GDM1 (cell line): ENCODE measurements at places on chromosomes 5 and 9.

- no peak for DNase-seq
These were observed 142.5 kb upstream of the LRRTM2 start for GRCh38 chr5:139017624-139018023.

- no peak for DNase-seq
These were observed 188.9 kb downstream of the TENT4A start for GRCh38 chr5:6902094-6902493.

DNA sequence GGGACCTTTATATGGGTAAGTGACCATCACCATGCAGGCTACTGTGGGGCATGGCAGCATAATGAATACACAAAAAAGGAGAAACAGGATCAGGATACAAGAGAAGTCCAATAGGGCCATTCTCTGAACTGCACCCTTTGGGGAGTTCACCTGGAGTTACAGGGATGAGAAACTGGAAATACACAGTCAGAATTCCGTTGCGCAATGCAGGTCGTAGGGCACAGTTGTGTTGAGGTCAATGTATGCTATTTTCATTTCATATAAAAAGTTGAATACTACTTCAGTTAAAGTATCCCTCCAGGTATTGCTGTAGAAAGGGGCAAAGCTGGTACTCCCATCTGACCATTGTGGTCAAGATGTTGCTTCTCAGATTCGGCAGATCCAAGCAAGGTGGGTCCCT lies 471.4 kb downstream of the DMRT2 start:
- no peak for DNase-seq

DNA sequence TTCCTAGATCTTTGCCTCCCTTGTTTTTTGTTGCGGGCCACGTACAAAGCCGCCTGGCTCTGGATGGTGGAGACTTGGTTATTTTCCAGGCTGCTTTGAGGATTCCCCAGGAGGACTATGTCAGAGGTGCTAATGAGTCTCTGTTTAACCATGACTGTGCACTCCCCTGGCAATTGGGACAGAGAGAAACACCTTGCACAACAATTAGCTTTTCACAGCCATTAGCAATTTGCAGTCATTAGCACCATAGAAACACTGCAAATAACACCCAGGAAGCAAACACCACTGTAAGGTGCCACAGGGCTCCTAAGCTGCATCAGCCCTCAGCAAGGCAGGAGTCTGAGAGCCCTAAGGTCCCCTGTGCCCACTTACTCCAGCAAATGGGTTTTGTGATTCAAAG lies 201.0 kb upstream of the VLDLR start:
- DNase-seq = no peak

GRCh38 chr5:177183142-177183541 lies 49.6 kb downstream of the NSD1 start:
- no peak for DNase-seq

- no peak for DNase-seq
These were observed 116.6 kb downstream of the AOPEP start for GRCh38 chr9:94843134-94843533.

- no peak for DNase-seq
These were observed 8.0 kb downstream of the RNF44 start for GRCh38 chr5:176529116-176529740.

- DNase-seq = no peak
These were observed 78.4 kb downstream of the TSPAN17 start for GRCh38 chr5:176725521-176726280.

DNA sequence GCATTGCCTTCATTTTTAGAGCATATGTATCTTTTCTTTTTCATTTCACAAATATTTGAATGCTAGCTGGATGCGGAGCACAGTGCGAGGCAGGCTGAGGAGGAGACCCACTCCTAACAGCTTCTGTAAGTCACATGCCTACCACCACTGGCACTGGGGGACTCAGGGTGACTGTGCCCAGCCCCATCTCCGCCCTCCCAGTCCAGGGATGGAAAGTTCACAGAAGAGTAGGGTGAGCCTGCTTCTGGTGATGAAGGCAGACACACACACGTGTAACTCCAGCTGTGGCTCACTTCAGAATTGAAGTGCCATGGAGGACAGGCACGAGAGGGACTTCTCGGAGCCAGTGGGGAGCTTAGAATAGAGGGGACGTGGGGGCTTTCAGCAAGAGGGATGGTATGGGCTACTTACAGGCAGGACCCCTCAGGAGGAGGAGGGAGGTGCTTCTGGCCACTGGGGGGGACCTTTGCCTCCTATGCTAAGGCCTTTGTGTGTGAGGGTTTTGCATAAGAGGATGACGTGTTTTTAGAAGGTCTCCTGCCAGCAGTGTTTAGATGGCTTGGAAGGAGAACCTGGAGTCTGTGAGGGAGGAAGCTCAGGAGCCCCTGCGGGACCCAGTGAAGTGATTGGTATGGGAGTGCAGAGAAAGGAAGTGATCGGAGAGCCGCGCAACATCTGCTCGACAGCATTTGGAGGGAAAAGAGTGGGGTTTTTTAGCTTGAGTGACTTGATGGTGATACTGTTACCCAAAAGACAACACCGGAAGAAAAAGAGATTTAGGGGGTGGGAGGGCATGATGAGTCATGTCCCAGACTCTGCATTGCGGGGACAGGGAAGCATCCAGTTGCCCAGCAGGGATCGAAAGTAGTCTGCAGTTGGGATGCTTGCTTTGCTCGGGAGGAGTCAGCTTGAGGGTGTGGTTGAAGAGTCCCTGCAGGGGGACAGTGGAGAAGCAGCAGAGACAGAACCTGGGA lies 163.5 kb upstream of the OTULINL start:
- DNase-seq = no peak

DNA sequence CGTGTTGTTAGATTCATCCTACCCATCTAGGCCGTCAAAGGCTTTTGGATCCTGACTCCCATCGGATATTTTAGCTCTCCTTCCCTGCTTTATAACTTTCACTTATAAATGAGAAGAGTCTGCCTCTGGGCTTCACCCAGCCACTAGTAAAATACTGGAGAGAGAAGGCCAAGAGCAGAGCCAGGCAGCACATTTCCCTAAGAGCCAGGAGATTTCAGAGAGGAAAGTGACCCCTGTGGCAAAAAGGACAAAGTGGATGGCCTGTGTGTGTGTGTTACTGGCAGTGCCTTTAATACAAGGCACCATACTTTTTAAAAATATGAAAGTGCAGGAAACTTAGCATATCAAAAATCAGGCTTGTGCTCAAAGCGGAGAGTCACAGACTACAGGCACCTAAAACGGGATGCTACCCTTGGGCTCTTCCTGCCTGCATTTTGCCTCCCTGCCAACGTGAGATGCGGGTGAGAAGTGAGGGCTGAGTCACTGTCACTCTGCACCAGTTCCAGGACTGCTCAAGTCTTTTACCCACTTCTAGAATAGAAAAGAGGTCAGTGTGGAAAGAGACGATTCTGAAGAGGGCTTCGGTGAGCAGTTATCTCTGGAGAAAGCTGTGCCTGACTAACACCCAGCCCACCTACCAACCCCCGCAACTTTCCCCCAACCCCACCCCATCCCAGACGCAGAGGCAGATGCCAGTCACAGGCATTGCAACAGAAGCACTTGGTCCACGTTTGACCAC lies 15.9 kb downstream of the NFIL3 start:
- no peak for DNase-seq

DNA sequence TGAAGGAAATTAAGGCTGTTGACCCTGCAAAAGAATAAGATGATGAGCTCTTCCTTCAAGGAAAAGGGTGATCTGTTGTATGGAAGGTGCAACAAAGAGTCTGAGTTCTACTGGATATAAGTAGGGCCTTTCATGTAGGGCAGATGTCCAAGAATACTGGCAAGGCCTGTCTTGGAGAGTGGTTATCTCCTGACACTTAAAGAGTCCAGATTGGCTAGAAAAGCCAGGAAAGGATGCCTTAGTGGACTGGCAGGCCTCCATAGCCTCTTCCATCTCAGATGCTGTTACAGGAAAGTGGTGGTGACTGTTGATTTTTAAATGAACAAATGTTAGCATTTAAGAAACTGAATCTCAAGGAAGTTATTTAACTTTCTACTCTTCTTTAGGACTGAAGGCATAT lies 396.2 kb downstream of the RAB3C start:
- DNase-seq = no peak

DNA sequence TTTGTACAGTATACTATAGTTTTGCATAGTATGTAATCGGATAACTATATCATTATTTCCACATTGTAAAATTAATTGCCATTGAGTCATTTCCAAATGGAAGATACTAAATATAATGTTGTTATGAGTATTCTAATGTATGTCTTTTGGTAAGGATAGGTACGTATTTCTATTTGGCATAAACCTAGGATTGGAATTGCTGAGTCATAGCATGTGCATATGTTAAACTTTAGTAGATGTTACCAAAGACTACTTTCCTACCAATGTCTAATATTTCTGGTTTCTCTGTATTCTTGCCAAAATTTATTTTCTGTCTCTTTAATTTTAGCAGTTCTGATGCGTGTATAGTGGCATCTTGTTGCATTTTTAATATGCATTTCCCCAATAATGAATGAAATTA lies 825.1 kb upstream of the ARRDC3 start:
- no peak for DNase-seq

GRCh38 chr9:16485575-16486321 lies 384.7 kb downstream of the BNC2 start:
- DNase-seq = no peak

DNA sequence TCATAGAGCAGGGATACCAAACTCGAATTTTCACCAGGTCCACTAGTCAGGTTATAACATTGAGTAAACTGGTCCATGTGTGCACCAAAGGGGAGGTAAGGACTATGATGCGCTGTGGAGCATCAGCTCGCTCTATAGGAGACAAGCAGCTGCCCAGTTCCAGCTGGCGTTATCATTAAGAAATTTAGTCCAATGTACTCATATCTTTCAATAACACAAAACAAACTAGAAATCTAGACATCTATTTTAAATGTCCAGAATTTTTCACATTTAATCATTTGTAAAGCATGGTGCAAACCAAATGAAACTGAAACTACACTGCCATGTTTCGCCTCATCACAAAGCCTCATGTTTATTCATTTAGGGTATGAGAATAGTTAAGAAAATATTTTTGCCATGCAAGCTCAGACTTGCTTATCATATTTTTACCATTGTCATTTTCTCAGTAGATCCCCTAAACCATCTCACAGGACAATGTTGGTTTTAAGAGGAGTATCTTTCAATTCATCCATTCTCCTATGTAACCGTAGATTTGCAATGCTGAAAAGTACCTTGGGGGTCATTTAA lies 50.9 kb downstream of the ZNF474 start:
- no peak for DNase-seq

GRCh38 chr9:89748831-89749499 lies 144.2 kb downstream of the GADD45G start:
- no peak for DNase-seq

- DNase-seq = no peak
These were observed 23.6 kb downstream of the PRRC2B start for GRCh38 chr9:131417264-131418142.

DNA sequence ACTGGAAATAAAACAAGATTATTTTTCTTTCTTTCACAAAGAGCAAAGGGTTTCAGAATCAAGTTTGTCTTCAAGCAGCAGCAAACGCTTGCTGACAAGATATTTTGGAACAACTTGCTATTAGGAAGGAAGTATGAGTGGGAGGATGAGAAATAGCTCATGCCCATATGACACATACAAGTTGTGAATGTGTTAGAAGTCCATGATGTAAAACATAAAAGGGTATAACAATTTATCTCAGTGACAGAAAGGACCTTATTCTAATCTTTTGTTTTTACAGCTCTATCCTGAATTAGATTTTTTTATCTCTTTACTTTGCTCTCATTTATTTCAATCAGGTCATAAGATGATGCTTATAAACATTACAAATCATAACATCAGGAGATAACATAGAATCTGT lies 516.6 kb upstream of the MEF2C start:
- no peak for DNase-seq

DNA sequence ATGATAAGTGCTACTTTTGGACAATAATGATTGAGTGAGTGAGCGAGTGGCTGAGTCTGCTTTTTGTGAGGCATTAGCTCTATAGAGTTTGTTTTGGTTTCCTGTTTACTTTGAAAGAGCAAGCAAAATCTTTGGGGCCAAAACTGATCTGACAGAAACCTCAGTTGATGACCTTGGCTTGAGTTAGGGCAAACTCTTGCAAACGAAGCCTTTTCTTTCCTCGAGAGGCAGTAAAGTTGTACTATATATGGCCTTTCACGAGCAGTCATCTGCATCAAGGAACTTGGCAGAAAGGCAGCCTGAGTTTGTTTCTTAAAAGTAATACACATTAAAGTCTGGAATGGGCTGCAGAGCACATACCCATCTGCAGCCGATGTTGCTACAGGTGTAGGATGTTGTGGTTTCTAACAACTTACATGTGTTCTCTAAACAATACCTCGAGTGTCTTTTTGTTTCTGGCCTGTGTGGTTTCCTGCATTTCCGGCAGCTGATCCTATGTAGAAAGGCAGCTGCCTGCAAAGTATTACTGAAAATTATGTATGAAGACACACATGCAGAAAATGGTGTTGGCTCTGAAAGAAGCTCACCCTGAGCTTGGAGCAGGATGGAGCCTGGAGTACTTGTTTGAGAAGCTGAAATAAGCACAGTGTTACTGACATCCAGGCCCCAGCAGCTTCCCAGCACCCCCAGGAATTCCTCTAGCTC lies 60.8 kb downstream of the FOXD1 start:
- peak; percentile 2 for DNase-seq

GRCh38 chr9:385818-386398 lies 171.2 kb downstream of the DOCK8 start:
- no peak for DNase-seq

GRCh38 chr5:352639-353611 lies 31.4 kb downstream of the AHRR start:
- DNase-seq = no peak

GRCh38 chr9:33813712-33814641 lies 3.0 kb upstream of the UBE2R2 start:
- DNase-seq = no peak

GRCh38 chr5:162444129-162444762 lies 376.7 kb downstream of the GABRG2 start:
- DNase-seq = no peak

- peak; percentile 81 for DNase-seq
These were observed at the start of gene MEF2C for GRCh38 chr5:88883059-88883835. TSS of gene MEF2C (minus strand) at chr5:88883184. CDS start at chr5:88823788, 59,396 bp downstream.

GRCh38 chr9:69145144-69145715 lies 28.8 kb upstream of the TJP2 start:
- no peak for DNase-seq

DNA sequence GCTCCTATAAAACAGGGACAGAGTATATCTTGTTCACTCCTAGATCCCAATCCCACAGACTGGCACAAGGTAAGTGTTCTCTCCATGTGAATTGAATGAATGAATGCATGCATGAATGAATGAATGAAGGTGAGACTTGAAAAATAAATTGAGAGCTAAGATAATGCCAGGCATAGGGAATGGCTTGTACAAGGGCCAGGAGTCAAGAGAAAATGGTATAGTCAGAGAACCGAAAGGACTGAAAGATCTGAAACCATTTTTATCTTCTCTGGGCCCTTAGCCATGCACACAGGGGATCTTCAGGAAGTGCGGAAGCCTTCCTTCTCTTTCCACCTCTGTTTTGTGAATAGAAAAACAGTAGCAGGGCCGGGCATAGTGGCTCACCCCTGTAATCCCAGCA lies 48.4 kb upstream of the FABP6 start:
- no peak for DNase-seq
